ENCODE measurements at places on chromosomes 3 and 15.

GRCh38 chr3:120682095-120682681, at the start of gene HGD:
Gene HGD (minus strand): TSS chr3:120682239. CDS start chr3:120682111, 128 bp downstream.
- no peak for DNase-seq

GRCh38 chr3:10574101-10574620, 68.8 kb upstream of the ATP2B2 start:
- no peak for DNase-seq

- no peak for DNase-seq
These were observed 129.5 kb upstream of the UMPS start for GRCh38 chr3:124600765-124601164.

DNA sequence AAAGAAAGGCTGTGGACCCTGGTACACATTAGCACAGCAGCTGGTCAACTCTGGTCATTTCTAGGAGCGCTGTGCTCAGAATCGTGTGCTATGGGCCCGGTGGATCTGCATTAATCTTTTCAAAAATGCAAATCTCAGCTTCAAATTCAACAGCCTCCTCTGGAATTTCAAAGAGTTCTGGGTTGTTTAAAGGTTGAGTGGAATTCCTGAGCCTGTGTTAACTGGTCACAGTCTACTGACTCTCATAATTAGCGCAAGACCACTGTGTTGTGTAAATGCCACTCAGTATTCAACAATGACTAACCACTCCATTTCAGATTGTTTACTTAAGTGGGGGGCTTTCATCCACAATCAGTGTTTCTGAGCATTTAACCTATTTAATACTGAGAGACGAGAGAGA, 2.7 kb upstream of the ARNT2 start:
- DNase-seq, result no peak

- no peak for DNase-seq
These were observed 35.2 kb downstream of the DNASE1L3 start for GRCh38 chr3:58175437-58176184.

- DNase-seq, result no peak
These were observed 39.2 kb upstream of the HERC1 start for GRCh38 chr15:63872759-63873510.

- DNase-seq, result no peak
These were observed 68.0 kb upstream of the CMTM7 start for GRCh38 chr3:32323604-32324003.

- no peak for DNase-seq
These were observed 92.1 kb upstream of the CHD2 start for GRCh38 chr15:92807971-92808571.

- no peak for DNase-seq
These were observed 104.4 kb upstream of the C2CD4B start for GRCh38 chr15:62269504-62269903.

GRCh38 chr3:11903047-11903446, 56.4 kb upstream of the TAMM41 start:
- no peak for DNase-seq

- no peak for DNase-seq
These were observed 14.4 kb upstream of the TPRG1 start for GRCh38 chr3:189157232-189158007.

- no peak for DNase-seq
These were observed 43.7 kb upstream of the ROPN1 start for GRCh38 chr3:124035463-124036121.

- DNase-seq, result no peak
These were observed 9.2 kb downstream of the PTX3 start for GRCh38 chr3:157445857-157446256.

GRCh38 chr15:101189409-101190091, 62.3 kb downstream of the CHSY1 start:
- DNase-seq, result no peak

GRCh38 chr3:127785711-127786265, 36.5 kb downstream of the MGLL start:
- DNase-seq, result no peak

- DNase-seq, result no peak
These were observed 125.1 kb downstream of the ABI3BP start for GRCh38 chr3:100868096-100868495.

- DNase-seq, result no peak
These were observed 93.0 kb downstream of the SSR3 start for GRCh38 chr3:156461889-156462288.

DNA sequence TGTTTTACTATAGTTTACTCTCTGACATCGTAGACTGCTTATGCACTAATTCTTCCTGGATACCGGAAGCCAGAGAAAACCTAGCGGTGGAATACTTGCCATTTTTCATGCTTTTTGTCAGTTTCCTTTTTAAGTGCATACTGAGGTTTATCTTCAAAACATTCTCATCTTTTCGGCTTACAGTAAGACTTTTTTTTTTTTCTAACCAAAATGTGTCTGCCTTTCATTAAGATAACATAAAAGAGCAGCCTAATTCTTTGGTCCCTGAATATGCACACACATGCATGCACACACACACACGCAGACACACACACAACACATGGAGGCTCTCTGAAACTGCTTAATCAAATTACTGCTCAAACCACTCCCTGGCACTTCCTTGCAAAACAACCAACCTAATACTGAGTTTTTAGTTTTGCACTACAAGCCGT, 1.3 kb downstream of the ZNF445 start:
- DNase-seq, result no peak
